ENCODE measurements at places on chromosomes 5 and 9.
A peak's percentile ranks its signal among the peaks of the same experiment; 100 is the strongest.

- DNase-seq = no peak
Observed at GRCh38 chr5:86970361-86970760, 297.3 kb upstream of the RASA1 start.

- DNase-seq = no peak
Observed at GRCh38 chr5:124492444-124493224, 253.8 kb downstream of the ZNF608 start.

DNA sequence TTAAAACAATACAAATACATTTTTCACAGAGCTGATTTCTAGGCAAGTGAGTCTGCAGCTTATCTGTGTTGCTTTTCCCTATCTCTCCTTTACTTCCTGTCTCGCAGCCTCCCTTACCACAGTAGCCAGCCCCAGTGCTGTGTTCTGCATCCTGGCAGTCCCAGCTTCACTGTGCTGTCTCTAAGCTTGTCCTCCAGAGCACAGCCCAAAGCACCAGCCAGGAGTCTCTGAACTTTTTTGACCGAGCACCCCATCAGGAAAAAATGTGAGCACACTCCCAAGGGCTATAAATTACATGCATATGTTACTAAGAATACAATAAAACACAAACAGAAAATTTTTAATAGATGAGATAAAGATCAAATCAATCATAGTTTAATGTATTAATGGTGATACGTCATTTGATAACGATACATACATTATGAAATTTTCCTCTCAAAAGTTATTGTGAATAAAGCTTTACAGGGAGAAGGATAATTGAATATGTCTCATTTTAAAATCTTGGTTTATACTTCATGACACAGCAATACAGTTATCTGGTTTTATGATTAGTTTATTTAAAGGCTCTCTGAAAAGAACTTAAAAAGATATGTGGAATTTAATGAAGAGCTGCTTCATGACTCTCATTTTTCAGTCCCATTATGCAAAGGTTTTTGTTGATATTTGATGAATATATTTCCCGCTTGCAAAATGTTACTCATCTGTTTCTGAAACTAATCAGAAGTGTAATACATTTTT is 7.3 kb upstream of the RHOBTB3 start:
- peak; percentile 74 for DNase-seq

- no peak for DNase-seq
Observed at GRCh38 chr9:91714874-91715615, 235.0 kb downstream of the ROR2 start.

GRCh38 chr5:55407059-55407684 is 99.4 kb downstream of the MTREX start:
- DNase-seq = peak; percentile 31

DNA sequence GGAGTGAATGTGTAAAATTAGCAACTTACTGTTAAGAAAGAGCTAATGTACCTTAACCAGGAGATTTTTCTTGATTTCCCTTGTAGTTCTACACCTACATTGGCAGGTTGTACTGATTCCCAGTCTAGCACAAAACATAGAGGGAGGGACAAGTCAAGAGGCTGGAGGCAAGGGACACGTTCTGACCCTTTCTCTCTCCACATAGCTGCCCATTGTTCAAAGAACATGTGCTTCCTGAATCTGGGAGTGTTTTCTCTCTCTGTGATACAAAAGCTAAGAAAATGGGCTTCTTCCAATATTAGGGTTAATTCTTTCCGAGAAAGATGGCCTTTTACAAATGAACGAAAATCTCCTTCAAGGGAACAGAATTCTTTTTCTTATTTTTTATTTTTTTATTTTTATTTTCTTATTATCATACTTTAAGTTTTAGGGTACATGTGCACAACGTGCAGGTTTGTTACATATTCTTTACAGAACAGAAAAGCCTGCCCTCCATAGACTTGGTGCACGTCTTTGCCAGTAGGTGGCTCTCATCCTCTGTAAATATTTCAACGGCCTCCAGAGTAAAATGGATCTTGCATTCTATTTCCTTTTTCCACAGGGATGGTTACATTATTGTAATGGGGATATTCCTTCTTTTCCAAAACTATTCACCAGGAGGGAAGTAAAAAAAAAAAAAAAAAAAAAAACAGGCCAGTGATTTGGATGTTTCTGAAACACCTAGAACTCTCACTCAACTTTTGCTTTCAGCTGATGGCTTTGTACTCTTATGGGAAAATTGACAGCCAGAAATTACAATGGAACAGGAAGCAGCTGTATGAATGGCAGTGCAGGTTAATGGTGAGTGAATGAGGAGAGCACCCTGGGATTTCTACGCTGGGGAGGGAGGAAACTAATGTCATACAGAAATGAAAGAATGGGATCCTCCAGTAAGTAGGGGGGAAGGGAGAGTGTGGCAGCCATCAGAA is 13.1 kb upstream of the IFNA5 start:
- peak; percentile 73 for DNase-seq

GRCh38 chr9:136483589-136484152 is 831 bp upstream of the SEC16A start:
- peak; percentile 82 for DNase-seq

GRCh38 chr5:38443390-38443789 is 113.1 kb downstream of the LIFR start:
- DNase-seq = no peak

- no peak for DNase-seq
Observed at GRCh38 chr9:23962101-23962500, 136.1 kb upstream of the ELAVL2 start.

DNA sequence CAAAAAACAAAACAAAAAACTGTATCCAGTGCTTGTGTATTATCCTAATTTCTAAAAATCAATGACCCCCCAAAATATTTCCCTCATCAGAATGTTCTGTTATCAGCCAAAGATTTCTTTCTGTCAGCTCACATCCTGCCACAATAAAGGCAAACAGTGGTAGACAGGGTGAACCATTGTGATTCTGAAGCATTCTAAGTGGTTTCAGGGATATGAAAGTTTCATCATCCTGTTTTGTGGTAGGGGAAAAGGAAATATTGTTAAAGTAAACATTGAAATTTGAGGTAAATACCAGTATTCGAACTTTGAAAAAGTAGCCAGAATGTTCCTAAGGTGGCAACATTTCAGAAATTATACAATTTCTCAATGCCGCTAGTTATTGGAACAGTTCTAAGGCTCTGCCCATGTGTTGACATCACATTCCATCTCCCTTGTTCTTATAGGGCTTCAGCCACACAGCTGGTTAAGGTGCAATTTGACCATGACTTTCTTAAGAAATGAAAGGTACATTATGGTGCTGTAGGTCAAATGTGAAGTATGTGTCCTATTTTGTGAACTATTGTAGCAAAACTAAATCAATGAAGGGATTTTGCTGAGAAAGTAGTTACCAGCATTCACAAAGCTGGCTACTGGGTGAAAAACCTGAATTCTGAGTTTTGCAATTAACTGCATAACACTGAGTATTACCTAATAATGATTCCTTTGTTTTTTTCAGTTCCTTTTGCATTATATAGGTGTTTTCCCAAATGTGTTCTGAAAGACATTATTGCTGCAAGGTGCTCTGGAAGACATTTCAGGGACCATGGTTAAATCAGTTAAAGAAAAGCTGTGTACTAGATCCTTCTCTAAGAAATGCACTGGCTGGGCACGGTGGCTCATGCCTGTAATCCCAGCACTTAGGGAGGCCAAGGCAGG is 107.6 kb upstream of the RASGRF2 start:
- DNase-seq = no peak

DNA sequence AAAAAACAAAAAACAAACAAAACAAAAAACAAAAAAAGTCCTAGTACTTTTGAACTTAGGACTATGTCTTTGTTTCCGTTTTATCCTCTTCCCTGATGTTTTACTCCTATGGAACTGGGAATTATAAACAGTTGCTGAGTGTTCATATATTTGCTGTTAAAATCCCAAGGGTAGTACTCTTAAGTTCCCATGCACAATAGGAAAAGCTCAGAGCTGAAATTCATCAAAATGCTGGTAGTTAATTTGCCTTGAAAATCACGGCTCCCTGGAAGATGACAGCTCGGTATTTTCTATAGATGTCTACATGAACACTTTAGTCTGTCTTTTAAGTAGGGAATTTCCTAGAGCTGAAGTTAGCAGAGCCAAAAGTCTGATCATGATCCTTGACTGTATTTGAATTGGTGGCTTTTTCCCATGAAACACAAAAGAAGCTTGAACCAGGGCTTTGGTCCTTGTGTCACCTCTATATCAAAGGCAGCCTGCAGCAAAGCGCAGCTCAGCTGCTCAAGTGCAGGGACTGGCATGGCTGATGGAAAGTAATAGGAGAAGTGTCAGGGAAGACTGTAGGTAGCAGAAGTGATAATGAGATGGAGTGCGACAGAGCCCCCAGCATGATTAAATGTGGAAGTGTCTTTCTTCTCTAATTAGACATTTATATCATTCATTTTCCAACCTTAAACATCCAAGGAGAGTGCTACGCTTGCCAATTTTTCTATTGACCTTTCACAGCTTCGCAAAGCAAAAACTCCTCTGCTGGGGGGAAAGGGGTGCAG is 310.9 kb downstream of the TRIM36 start:
- peak; percentile 30 for DNase-seq

GRCh38 chr9:36029765-36030528 is 6.8 kb upstream of the RECK start:
- peak; percentile 68 for DNase-seq

DNA sequence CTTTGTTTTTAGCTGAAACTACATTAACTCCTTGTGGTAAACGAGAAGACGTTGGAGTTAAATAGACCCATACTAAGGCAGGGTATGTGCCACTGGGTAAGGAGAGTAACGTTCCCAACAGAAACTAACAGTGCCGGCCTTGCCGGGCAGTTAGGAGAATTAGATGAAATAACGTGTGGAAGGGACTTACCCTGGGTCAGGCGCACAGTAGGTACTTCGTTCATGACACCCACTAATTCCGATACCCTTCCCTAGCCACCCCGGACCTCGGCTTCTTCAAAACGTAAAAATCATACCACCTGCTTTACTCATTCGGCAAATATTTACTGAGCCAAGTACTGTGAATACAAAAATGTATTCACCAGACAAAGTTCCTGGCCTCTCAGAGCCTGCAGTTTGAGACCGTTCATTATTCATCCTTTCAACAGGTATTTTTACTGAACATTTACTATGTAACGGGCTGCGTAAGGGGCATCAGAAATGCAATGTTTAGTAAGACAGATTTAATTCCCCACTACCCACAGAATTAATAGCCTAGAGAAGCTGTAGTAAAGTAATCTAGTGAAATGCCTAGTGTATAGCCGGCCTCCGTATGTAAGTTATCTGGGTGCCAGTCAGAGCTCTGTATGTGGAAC is 3.2 kb upstream of the SMIM23 start:
- DNase-seq = no peak

DNA sequence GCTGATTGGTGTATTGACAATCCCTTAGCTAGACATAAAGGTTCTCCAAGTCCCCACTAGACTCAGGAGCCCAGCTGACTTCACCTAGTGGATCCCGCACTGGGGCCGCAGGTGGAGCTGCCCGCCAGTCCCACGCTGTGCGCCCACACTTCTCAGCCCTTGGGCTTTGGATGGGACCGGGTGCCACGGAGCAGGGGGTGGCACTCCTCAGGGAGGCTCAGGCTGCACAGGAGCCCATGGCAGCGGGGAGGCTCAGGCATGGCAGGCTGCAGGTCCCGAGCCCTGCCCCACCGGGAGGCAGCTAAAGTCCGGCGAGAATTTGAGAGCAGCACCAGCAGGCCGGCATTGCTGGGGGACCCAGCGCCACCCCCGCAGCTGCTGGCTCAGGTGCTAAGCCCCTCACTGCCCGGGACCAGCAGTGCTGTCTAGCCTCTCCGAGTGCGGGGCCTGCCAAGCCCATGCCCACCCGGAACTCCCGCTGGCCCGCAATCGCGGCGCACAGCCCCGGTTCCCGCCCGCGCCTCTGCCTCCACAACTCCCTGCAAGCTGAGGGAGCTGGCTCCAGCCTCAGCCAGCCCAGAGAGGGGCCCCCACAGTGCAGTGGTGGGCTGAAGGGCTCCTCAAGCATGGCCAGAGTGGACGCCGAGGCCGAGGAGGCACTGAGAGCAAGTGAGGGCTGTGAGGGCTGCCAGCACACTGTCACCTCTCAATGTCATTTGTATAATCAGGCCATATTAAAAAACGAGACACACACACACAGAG is 437.2 kb downstream of the CSNK1G3 start:
- no peak for DNase-seq

DNA sequence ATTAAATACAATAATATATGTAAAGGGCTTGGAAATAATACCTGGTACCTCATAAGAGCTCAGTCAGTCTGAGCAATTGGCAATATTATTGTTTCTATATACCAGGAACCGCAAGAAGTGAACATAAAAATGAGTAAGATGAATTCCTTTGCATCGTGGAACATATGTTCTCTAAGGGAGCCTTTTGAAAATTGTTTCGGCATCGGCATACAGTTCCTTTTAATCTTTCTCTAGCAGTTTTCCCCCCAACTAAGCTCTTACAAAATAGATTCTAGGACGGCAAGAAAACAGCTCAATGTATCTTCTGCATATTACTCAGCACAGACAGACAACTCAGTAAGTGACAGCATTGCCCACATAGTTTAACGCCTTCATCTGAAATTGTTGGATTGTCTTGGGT is 426.6 kb upstream of the WWC1 start:
- DNase-seq = no peak

- no peak for DNase-seq
Observed at GRCh38 chr5:156188016-156188415, 138.9 kb upstream of the SGCD start.

DNA sequence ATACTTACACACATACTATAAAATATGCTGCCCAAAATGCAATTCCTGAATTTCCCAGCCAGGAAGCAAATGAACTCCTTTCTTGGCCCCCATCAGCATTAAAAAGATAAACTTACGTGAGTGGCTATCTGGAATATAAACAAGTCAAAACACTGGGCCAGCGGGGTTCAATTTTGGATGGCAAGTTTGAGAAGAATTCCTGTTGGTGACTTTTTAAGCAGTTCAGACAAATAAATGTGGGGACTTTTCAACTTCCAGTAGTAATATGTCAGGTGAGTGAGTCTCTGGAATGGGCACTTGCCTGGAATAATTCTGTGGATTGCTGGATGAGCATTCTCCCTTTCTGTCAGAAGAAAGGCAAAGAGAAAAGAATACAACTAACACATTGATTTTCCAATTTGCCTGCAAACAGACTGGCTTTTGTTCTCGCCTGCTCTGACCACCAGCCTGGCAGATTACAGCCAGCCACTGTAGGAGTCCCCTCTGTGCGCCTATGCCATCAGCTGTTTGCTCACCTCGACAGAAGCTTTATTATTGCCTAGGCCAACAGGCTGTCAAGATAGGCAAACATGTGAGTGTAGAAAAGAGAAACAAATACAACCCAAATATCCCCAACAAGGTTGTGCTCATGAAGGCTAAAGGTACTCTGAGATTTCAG is 78.6 kb downstream of the MRPS27 start:
- no peak for DNase-seq

Measured in NB4 (cell line).